ENCODE measurements at places on chromosomes 4 and X.
A peak's percentile ranks its signal among the peaks of the same experiment; 100 is the strongest.

DNA sequence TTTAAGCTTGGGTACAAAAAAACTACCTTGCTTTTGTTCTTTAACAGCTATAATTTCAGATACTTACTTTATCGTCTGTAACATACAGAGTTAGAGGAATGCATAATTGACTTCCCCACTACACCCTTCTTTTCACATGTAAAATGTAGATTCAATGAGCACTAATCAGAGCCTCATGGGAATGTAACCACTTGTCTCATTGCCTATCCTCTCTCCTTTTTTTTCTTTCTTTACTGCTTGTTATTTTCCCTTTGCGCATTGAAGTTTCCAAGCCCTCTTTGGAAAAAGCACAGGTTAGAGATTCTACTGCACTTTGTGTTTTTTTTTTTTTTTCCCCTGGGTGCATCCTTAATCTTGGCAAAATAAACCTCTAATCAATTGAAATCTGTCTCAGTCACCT, 965.1 kb upstream of the PABPC4L start:
- no peak for DNase-seq

- no peak for DNase-seq
Measured at GRCh38 chr4:60934566-60935295, 265.4 kb upstream of the ADGRL3 start.

GRCh38 chr4:8356856-8357255, 83.7 kb downstream of the ACOX3 start:
- no peak for DNase-seq

DNA sequence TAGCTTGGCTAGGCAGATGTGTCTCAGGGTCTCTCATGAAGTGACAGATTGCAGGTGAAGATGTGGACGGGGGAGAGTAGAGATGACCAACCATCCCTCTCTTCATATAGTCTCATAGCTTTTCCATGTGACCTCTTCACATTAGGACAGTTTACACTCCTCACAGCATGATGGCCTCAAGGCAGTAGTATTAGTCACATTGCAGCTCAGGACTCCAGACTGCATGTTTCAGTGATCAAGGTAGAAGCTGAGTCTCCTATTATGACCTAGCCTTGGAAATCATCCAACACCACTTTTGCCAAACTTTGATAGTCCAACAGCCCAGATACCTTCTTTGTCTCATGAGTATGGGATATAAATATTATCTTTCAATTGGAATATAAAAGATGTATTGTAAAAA, 147.7 kb downstream of the GASK1B start:
- no peak for DNase-seq

DNA sequence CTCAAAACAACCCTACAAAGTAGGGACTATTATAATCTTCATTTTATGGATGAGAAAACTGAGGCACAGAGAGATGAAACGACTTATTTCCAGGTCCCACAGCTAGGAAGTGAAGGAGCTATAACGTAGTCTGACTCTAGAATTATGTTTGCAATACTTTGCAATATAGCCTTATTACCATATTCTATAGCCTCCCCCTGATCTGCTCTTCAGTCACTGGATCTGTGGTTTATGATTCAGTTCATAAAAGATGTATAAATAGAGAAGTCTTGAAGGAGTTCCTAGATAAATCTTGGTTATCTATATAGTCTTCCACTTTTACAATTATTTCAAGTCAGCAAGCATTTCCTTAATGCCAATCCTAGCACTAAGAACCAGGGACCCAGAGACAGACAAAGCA, 57.5 kb downstream of the OPHN1 start:
- no peak for DNase-seq

DNA sequence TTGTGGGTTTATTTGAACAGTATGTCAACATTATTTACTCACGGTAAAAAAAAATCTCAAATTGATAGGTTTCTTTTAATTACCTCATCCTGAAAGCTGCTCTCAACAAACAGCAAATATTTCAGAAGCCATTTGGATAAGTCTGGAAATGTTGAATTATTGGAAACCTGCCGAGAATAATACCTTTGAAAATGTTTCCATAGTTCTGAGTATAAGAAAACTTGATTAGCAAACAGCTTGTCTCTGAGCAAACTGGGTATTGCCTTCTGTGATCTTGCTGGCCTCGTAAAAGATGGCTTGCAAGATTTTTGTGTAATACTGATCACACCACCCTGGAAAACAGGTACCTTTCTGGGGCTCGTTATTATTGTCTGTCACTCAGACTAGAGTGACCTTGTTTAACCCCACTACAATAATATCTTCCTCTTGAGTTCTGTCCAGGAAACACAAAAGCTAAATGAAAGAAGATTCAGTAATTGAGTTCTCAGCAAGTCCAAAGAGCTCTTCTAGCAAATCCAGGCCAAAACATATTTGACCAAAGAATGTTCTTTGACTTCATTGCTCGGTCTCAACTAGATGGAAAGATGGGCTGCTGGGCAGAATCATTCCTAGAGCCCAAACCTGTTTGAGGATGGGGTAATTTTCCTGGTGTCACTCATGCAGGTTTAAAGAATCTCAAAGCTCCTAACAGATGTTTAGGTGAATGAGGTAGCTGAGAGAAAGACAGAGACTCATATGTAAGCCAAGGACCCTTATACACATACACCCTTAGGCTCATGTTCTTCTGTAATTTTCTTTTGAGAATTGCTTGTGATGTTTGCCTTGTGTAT, 255.6 kb upstream of the JADE1 start:
- no peak for DNase-seq

DNA sequence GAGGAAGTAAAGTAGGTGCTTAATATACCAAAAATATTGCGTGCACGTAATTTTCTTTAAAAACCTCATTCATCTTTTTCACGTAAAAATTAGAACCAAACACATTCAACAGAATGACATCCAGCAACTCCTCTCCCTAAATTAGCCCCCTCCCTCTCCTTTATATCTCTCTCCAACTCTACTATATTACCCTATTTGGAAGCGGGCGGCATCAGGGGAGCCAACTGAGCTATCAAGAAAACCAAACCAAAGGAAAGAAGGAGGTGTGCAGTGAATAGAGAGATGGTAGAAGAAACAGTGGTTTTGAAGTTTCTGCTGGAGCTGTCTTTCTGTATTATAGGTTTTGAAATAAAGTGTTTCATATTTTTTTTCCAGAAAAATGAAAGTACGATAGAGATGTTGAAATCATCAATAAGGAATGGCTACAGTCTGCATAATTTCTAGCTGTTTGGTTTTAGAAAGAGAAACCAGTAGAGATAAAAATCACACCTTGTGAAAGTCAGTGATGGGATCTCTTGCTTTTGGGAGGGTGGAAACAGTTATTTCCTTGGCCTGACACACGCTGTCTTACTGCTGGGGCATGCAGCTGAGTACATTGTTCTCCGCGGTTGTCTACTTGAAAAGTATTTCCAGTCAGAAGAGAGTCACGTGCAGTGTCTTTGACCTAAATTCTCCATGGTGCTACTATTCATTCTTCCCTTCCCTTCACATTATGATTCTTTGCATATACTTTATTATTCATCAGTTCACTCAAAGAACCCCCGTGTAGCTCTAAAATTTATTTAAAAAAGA, 94.1 kb upstream of the WDR17 start:
- DNase-seq = no peak

- DNase-seq = no peak
Measured at GRCh38 chrX:43703211-43703791, 47.2 kb downstream of the MAOA start.

- DNase-seq = peak; percentile 1
Measured at GRCh38 chr4:74632634-74633033, 161.7 kb downstream of the BTC start.

DNA sequence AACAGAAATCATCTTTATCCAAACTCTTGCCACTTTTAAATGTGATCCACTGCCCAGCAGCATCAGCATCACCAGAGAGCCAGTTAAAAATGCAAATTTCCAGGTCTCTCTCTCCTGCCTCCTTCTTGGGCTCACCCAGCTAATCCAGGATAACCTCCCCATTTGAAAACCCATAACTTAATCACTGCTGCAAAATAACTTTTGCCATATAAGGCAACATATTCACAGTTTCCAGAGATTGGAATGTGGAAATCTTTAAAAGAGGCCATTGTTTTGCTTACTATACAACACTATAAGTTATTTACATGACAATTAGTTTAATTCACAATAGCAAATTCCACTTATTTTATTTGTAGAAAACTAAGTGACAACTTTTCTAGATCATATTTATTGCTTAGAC, 4.8 kb upstream of the EXOSC9 start:
- DNase-seq = no peak

- no peak for DNase-seq
Measured at GRCh38 chr4:84046551-84046950, 452.5 kb downstream of the NKX6-1 start.

DNA sequence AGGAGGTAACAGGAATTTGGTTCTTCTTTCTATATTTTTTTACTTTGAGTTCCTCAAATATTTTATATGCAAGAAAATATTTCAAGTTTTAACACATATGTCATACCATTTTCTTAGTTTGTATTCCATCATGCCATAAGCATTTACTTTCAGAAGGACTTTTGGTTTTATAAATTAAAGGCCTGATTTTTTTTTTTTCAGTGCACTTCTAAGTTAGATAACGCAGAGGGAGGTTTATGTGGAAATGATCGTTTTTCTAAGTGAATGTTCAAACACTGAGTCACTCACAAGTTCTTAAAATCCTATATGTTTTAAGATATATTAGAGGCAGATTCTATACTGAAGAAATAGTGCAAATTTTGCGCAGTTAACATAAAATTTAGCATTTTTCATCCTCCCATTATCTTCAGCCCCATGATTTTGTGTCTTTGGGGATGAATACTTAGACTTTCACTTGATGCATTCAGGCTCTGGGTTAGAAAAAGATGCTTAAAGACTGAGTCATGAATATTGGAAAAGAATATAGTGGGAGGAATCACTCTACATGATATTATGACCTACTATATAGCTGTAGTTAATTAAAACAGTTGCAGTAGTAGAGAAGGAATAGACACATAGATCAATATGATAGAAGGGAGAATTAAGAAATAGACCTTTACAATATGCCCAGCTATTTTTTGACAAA, 54.9 kb downstream of the COL4A5 start:
- no peak for DNase-seq

DNA sequence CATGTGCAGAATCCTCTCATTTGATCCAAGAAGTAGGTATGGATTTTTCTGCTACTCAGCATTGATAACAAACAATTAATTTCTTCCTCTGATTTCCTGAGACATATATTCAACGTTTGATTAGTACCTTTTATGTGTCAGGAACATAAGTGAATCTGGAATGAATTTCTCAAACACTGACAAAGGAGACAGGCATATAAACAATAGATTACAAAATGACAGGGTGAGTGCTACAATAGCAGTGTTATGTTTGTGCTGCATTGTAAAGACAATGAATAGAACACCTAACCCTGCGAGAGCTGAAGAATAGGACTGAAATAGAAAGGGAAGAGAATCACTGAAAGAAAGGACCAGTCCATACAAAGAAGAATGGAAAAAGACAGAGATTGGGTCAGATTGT, 52.9 kb downstream of the ARHGAP24 start:
- DNase-seq = no peak

DNA sequence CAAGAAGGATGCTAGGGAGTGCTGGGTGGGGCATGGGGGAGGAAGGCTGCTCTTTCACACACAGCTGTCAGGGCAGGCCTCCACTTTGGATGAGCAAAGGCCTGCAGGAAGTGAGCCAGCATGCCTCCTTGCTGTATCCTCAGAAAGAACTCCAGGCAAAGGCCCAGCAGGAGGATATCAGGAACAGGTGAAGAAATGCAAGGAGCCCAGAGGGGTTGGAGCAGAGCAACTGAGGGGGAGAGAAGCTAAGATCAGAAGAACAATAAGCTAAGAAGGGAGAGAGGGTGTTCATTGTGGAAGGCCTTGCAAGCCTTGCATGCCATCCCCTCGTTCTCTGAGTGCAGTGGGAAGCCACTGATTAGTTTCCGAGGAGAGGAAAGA, 115.1 kb downstream of the CAMK2D start:
- DNase-seq = no peak

DNA sequence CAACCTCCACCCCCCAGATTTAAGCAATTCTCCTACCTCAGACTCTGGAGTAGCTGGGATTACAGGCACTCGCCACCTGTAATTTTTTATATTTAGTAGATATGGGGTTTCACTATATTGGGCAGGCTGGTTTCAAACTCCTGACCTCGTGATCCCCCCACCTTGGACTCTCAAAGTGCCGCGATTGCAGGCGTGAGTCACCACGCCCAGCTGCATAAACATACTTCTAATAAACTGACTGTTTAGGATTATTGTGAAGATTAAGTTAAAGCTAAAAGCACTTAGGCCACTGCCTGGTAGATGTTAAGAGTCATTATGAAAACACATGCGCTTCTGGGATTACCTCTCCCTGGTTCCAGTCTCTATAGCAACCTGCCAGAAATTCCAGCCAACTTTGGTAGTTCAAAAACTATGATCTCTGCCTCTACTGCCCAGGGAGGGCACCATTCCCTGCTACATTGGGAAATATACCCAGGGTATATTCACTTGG, 30.2 kb upstream of the GRIA3 start:
- no peak for DNase-seq

DNA sequence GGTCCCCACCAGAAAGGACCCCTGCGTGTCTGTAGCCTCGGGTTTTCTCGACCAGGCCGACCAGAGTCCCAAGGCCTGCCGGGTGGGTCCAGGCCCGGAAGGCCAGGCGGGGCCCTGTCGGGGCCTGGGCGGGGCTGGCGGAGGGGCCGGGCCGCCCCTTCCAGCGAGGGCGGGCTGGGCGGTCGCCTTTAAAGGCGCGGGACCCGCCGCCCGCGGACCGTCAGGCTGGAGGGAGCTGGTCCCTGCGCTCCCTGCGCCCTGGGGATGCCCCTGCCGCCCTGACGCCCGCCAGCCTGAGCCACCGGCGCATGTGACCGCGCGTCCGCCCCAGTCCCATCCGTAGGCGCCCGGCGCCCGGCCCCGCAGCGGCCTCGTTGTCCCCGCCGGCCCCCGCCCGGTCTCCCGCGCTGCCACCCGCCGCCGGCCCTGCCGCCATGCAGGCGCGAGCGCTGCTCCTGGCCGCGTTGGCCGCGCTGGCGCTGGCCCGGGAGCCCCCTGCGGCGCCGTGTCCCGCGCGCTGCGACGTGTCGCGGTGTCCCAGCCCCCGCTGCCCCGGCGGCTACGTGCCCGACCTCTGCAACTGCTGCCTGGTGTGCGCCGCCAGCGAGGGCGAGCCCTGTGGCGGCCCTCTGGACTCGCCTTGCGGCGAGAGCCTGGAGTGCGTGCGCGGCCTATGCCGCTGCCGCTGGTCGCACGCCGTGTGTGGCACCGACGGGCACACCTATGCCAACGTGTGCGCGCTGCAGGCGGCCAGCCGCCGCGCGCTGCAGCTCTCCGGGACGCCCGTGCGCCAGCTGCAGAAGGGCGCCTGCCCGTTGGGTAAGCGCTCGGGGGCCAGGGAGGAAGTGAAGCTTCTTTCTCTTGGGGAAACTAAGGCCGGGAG, at the start of gene HTRA3:
Gene HTRA3 (plus strand): TSS at position 220 of the 883 bp plus-strand sequence. CDS start 215 bp downstream, at position 435.
- no peak for DNase-seq

GRCh38 chr4:169398316-169398715, 127.6 kb upstream of the SH3RF1 start:
- no peak for DNase-seq

GRCh38 chrX:101377547-101377946, 8.4 kb downstream of the BTK start:
- no peak for DNase-seq

- DNase-seq = no peak
Measured at GRCh38 chr4:94590493-94590892, 138.8 kb downstream of the PDLIM5 start.

GRCh38 chrX:70762285-70762684, 146.2 kb downstream of the TEX11 start:
- DNase-seq = no peak

Measured in stimulated activated CD8-positive, alpha-beta memory T cell treated with anti-CD3 and anti-CD28 coated beads, Interleukin-7, amount 100 ng/mL, for 24 hours (primary cell).